ENCODE measurements at places on chromosomes 4 and X. TPM values are rescaled to one million over a fixed set of nuclear protein-coding genes. Genes with fewer than 3 reads are reported as not detected.

GRCh38 chr4:174550541-174550940 is 28.3 kb upstream of the HPGD start:
- no peak for DNase-seq

- DNase-seq, result no peak
Measured at GRCh38 chrX:134287346-134287745, 50.4 kb downstream of the CCDC160 start.

DNA sequence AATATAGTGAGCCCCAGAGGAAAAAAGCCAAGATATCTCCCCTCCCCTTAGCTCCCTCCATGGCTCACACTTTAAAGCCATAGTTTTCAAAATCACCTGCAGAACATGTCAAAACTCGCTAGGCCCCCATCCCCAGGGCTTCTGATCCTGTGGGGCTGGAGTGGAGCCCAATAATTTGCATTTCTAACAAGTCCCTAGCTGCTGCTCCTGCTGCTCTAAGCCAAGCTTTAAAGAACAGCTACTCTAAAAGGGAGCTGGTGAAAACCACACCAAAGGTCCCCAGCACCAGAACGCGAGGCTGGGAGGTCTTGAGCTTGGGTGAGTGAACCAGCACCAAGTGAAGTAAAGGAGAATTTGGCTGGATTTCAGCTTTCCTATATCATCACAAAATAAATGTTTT is 237.1 kb downstream of the ZNF674 start:
- no peak for DNase-seq

UGT2A3 gene
- total RNA-seq, result not detected

DUSP21 gene
- total RNA-seq, result not detected
